ENCODE measurements at places on chromosomes 1 and 21.

DNA sequence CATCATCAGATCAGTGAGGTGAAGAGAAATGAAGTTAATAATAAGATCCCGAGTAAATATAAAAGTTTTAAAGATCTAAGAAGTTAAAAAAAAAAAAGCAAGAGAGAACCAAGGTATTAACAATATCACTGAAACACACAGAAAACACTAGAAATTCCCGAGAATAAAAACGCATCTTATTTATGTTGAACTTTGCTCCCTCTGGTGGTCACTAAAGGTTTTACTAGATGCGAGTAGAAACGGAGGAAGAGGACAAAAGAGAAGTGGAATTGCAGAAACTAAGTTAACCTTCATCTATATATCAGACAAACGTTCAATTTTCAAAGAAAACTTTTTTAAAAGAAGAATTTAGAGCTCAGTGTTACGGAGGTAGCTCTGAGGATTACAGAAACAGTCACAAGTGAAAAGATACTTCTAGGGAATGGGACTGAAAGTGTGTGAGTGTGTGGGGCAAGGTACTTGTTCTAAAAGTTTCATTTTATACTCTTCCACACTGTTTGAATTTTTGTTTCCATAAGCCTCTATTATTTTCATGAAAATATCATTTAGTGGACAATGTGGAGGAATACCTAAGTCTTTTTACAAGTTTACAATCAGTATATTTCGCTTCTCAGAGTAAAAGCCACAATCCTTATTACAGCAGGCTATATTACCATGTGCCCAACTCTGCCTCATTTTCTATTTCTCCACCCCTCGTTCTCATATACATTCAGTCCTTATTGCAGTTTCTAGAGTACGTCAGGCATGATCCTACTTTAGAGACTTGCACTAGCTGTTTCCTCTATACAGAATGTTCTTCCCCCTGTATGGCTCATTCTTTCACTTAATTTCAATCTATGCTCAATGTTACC, 19.7 kb downstream of the ACBD6 start:
- peak; percentile 13 for DNase-seq

GRCh38 chr1:96361271-96361856, 360.2 kb upstream of the PTBP2 start:
- no peak for DNase-seq

DNA sequence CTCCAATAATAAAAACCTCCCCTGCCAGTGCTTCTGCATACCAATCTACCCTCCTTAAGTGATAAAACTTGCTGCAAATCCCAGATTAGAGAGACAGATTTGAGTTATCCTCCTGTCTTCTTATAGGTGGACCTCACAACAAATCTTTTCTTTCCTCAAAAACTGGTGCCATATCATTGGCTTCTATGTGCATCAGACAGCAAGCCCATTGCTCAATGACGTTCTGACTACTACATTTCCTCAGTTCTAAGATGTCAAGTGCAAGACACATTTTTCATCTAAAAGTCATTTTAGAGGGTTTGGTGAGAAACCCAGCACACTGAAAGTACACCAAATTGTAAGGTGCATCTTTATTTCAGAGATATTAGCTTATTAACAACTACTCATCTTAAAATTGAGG, 107.8 kb upstream of the VAV3 start:
- DNase-seq: no peak

- no peak for DNase-seq
Measured at GRCh38 chr1:153717330-153717729, 10.5 kb upstream of the INTS3 start.

- DNase-seq: no peak
Measured at GRCh38 chr1:101022294-101022693, 3.3 kb downstream of the DPH5 start.

DNA sequence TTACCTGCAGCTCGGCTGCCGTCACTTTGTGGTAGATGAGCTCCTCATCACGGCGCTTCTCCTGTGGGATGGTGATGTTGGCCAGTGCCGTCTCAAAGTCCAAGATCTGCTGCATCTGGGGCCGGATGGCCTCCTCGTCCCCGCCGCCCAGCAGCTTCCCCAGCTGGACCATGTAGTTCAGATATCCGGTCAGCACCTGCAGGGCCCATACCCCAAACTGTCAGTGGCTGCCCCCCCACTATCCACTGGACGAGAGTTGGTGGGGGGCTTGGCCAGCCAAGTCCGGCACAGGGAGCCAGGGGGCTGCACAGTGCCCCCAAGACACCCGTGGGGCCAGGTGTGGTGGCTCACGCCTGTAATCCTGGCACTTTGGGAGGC, 34.3 kb downstream of the ECE1 start:
- DNase-seq: no peak

GRCh38 chr1:182080955-182081582, 19.6 kb upstream of the ZNF648 start:
- DNase-seq: peak; percentile 37

- no peak for DNase-seq
Measured at GRCh38 chr1:81298266-81298665, 502.5 kb upstream of the ADGRL2 start.

DNA sequence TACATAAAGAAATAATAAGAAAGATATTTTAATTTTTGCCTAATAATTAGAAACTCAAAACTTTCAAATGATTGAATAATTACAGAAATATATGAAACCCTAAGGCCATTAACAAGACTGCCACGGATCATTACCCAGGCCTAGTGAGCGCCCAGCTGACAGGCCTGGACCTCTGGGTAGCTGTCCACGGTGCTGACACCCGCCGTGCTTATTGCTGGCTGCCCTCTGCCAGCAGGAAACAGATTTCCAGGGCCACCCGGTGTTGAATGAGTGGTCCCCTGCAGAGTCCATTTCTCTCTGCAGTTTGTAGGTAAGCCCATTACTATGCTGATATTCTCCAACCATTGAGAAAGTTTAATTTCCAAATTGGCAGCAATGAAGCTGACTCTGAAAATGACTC, 254.4 kb upstream of the GJB5 start:
- DNase-seq: peak; percentile 46

- DNase-seq: no peak
Measured at GRCh38 chr21:34282223-34282622, 81.6 kb upstream of the KCNE2 start.

GRCh38 chr1:211830055-211830327, 572 bp downstream of the LPGAT1 start:
- DNase-seq: peak; percentile 37

GRCh38 chr1:206105464-206105995, 11.7 kb downstream of the AVPR1B start:
- no peak for DNase-seq

- no peak for DNase-seq
Measured at GRCh38 chr1:144551107-144551542, 41.6 kb upstream of the PPIAL4F start.

DNA sequence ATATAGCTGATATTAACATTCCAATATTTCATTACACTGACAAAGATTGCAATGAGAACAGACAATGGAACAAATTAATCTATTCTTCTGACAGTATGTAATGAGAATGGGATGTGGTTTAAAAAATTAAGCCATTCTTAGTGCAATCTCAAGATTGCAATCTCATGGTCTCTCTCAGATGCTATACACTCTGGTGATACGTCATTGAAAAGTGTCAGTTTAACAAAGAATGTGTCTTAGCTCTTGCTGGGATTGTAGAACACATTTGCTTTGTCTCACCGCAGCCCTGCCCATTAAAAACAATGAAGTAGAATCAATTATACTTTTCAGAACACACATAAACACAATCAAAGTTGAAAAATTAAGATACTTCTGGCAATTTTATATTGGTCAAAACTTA, 55.2 kb downstream of the LRRC53 start:
- DNase-seq: no peak

DNA sequence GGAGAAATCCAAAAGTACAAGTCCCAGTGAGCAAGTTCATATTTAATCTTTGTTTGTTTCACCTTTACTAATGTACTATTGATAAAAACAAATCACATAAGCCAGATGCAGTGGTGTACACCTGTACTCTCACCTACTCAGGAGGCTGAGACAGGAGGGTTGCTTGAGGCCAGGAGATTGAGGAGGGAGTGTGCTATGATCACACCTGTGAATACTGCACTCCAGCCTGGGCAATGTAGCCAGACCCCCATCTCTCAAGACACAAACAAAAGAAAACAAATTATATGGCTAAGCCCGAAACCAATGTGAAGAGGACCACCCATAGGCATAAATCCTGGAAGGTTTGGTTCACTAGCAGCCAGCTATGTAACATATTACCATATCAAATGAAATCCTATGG, 9.6 kb upstream of the USP24 start:
- DNase-seq: no peak

- DNase-seq: no peak
Measured at GRCh38 chr1:209505044-209505443, 78.5 kb upstream of the CAMK1G start.

GRCh38 chr1:182279724-182280503, 111.7 kb downstream of the GLUL start:
- DNase-seq: no peak

GRCh38 chr1:35364741-35365140, 96.2 kb downstream of the ZMYM4 start:
- DNase-seq: no peak
